ENCODE measurements at places on chromosomes 5 and 9. TPM values are rescaled to one million over a fixed set of nuclear protein-coding genes. Genes with fewer than 3 reads are reported as not detected.

- H3K27ac ChIP-seq, result no peak overlapping the region
- no peak for DNase-seq
- no peaks in the 10 kb centered on the region for H3K36me3 ChIP-seq
Observed at GRCh38 chr9:90998573-90998972, 197.0 kb downstream of the SYK start.

DNA sequence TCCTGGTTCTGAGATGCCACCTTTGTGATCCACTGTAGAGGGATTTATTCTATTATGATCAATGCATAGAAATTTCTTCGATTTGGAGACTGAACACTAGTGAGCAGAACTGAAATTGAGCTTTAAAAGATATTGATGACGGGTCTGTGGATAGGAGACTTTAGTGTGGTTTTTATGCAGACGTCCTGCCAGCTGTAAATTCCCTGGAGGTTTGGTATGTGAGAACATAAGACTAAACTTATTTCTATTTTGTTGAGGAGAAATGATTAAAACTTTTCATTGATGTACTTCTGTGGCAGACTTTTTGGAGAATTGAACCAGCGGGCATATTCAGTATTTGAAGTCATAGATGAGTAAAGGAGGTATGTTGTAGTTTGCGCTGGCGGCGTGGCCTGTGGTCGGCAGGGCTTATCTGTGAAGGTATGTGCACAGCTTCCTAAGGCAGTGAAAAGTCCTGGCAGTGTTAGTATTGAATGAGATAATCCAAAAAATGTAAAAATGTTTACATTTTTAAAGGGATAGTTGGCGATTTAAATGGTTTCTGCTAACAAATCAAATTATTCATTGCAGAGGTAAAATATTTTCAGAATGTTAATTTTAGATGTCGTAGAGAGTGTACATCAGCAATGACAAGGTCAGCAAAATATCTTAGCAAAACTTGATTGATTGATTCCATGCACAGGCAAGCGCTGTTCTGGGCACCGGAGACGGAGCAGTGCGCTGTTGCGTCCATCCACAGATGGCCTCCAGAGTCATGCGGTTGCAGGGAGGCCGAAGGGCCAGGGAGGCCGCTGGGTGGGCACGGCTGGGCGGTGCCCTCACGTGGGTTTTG, 20.4 kb downstream of the TENT4A start:
- no peaks in the 10 kb centered on the region for H3K4me1 ChIP-seq
- peak overlapping the region; percentile 65 for H3K27ac ChIP-seq
- H3K27me3 ChIP-seq, result no peaks in the 10 kb centered on the region
- no peaks in the 10 kb centered on the region for H3K36me3 ChIP-seq

DNA sequence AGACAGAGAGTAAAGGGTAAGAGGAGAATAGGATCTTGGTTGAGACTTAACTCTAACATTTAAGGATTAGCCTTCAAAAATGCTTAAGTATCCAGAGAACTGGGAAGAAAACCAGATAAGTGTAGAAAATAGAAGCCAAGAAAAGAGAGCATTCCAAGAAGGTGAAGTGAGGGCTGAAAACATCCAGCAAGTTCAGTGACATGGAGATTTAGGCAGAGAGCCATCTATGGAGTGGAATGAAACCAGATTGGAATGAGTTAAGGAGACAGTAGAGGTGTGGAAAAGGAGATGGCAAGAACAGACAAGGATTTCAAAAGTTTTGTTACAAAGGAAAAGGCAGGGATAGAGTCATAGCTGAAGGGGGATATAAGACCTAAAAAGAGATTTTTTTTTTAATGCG, 188.1 kb downstream of the TRPM3 start:
- H3K4me1 ChIP-seq, result no peaks in the 10 kb centered on the region
- no peak for DNase-seq
- H3K27ac ChIP-seq, result no peak overlapping the region
- no peak overlapping the region for H3K4me3 ChIP-seq
- H3K27me3 ChIP-seq, result no peaks in the 10 kb centered on the region

- H3K36me3 ChIP-seq, result peaks cover 5% of the 10 kb centered on the region
- H3K27ac ChIP-seq, result no peak overlapping the region
- H3K27me3 ChIP-seq, result no peaks in the 10 kb centered on the region
- DNase-seq, result no peak
Observed at GRCh38 chr9:86034863-86035734, 64.3 kb downstream of the GOLM1 start.

- DNase-seq, result no peak
- H3K36me3 ChIP-seq, result no peaks in the 10 kb centered on the region
- H3K27ac ChIP-seq, result no peak overlapping the region
- no peak overlapping the region for H3K4me3 ChIP-seq
- no peaks in the 10 kb centered on the region for H3K4me1 ChIP-seq
Observed at GRCh38 chr5:145968970-145969713, 32.8 kb downstream of the SH3RF2 start.

DNA sequence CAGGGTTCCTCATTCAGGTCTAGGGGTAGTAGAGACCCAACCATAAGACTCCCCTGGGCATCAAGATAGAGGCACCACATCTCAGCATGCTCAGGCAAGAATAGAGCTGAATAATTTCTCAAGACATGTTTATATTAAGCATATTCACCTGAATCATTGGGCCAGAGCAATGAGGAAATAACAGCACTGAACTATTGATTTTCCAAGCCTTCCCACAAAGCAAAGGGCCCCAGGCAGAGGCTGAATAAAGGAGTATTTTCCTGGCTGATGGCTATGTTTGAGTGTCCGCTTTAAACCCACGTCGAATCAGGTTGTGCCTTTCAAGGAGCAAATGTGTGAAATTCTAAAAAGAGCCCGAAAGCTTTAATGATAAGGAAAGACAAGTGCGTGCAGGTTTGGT, 129.2 kb downstream of the HSD17B3 start:
- no peaks in the 10 kb centered on the region for H3K4me1 ChIP-seq
- H3K36me3 ChIP-seq, result no peaks in the 10 kb centered on the region
- no peak overlapping the region for H3K4me3 ChIP-seq

- H3K4me3 ChIP-seq, result no peak overlapping the region
- no peaks in the 10 kb centered on the region for H3K36me3 ChIP-seq
- DNase-seq, result no peak
- H3K27me3 ChIP-seq, result no peaks in the 10 kb centered on the region
- H3K4me1 ChIP-seq, result peaks cover 7% of the 10 kb centered on the region
Observed at GRCh38 chr5:42557689-42558088, 134.4 kb downstream of the GHR start.

- no peaks in the 10 kb centered on the region for H3K4me1 ChIP-seq
- H3K27ac ChIP-seq, result no peak overlapping the region
- H3K27me3 ChIP-seq, result no peaks in the 10 kb centered on the region
- no peaks in the 10 kb centered on the region for H3K36me3 ChIP-seq
- DNase-seq, result no peak
Observed at GRCh38 chr9:9912459-9912858, 700.3 kb downstream of the PTPRD start.

- H3K27ac ChIP-seq, result no peak overlapping the region
- no peak for DNase-seq
- no peaks in the 10 kb centered on the region for H3K4me1 ChIP-seq
- H3K4me3 ChIP-seq, result no peak overlapping the region
Observed at GRCh38 chr5:112245656-112246055, 173.4 kb downstream of the EPB41L4A start.

GRCh38 chr9:108271236-108271635, 584.5 kb downstream of the ACTL7B start:
- H3K27me3 ChIP-seq, result no peaks in the 10 kb centered on the region
- H3K36me3 ChIP-seq, result no peaks in the 10 kb centered on the region
- no peak overlapping the region for H3K4me3 ChIP-seq
- DNase-seq, result no peak
- H3K27ac ChIP-seq, result no peak overlapping the region
- H3K4me1 ChIP-seq, result no peaks in the 10 kb centered on the region

DNA sequence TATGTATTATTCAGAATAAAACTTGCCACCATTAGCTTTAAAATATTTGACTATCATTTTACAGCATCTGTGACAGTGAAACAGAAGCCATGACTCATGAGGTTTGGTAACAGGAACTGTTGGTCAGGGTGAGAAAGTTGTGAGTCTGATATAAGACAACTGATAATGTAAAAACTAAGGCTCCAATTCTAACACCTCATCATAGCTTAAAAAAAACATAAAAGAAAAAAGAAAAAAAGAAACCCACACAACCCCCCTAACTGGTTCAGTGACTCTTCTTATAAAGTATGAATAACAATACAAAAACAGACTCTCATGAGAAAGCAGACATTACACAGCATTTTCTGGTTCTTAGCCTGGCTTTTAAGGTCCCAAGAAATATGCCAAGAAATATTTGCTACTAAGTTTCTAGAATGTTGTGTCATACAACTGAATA, 85.8 kb downstream of the MRPS27 start:
- H3K4me1 ChIP-seq, result peaks cover 12% of the 10 kb centered on the region
- H3K27me3 ChIP-seq, result no peaks in the 10 kb centered on the region
- H3K27ac ChIP-seq, result no peak overlapping the region
- no peaks in the 10 kb centered on the region for H3K36me3 ChIP-seq
- DNase-seq, result no peak

Gene COL27A1
- total RNA-seq, result 36.9 TPM

Gene SH3PXD2B
- 69.1 TPM for total RNA-seq

Gene SRD5A1
- 7.7 TPM for total RNA-seq

Gene MARCHF11
- not detected for total RNA-seq

Gene IFNA13
- not detected for total RNA-seq
